CD4-positive, alpha-beta T cell (primary cell): ENCODE measurements at places on chromosomes 6 and 20. TPM values are rescaled to one million over a fixed set of nuclear protein-coding genes. Genes with fewer than 3 reads are reported as not detected.

Gene EBF4
- 5.1 TPM for total RNA-seq

Gene SMIM29
- total RNA-seq: 22.0 TPM

Gene C6orf52
- not detected for total RNA-seq

Gene RHAG
- not detected for total RNA-seq

Gene MYBL2
- total RNA-seq: 0.56 TPM

Gene CYP39A1
- total RNA-seq: not detected

Gene FKBP1C
- not detected for total RNA-seq

Gene HFE
- 0.08 TPM for total RNA-seq

Gene OOEP
- total RNA-seq: 0.38 TPM

Gene OPN5
- not detected for total RNA-seq

Gene FILIP1
- not detected for total RNA-seq

Gene WFDC9
- not detected for total RNA-seq

Gene EPB41L1
- 0.25 TPM for total RNA-seq

Gene YTHDF1
- total RNA-seq: 43.7 TPM

Gene KHDC1
- 0.71 TPM for total RNA-seq

Gene SLC22A1
- total RNA-seq: 0.14 TPM

Gene DPPA5
- total RNA-seq: not detected

Gene CNR1
- not detected for total RNA-seq

Gene NHSL1
- 0.08 TPM for total RNA-seq

Gene TRIM40
- total RNA-seq: not detected

Gene OR2J1
- total RNA-seq: not detected

Gene PLCB1
- total RNA-seq: 5.6 TPM

Gene RNGTT
- total RNA-seq: 11.6 TPM

Gene CD24
- total RNA-seq: not detected

Gene CASS4
- total RNA-seq: 39.8 TPM

Gene DEFB132
- not detected for total RNA-seq

Gene THBS2
- total RNA-seq: not detected

Gene THEMIS
- total RNA-seq: 25.0 TPM

Gene C6orf118
- not detected for total RNA-seq

Gene KCNK5
- 0.30 TPM for total RNA-seq
